Smooth muscle cell of the umbilical artery (primary cell): ENCODE measurements at places on chromosomes 3 and 15. TPM values are rescaled to one million over a fixed set of nuclear protein-coding genes. Genes with fewer than 3 reads are reported as not detected.

Gene CORO2B
- total RNA-seq: 1.8 and 11.9 TPM in 2 replicates

Gene TMEM212
- total RNA-seq: not detected in 2 replicates

Gene CFAP92
- under 0.01 and 0.05 TPM in 2 replicates for total RNA-seq

Gene OIP5
- 0.59 and 2.1 TPM in 2 replicates for total RNA-seq

Gene ZNF717
- total RNA-seq: 12.8 and 17.0 TPM in 2 replicates

Gene SMCO1
- not detected in 2 replicates for total RNA-seq

Gene GREM1
- total RNA-seq: 41.6 and 185 TPM in 2 replicates

Gene DNAH12
- 0.37 and 0.59 TPM in 2 replicates for total RNA-seq

Gene BTLA
- total RNA-seq: 0.42 TPM in 1 of 2 replicates, not detected in the other

Gene PEX5L
- under 0.01 and 0.51 TPM in 2 replicates for total RNA-seq

Gene SLC28A2
- total RNA-seq: not detected in 2 replicates

Gene CEP19
- total RNA-seq: 2.5 and 5.0 TPM in 2 replicates

Gene SPTSSB
- not detected in 2 replicates for total RNA-seq

Gene PPIB
- total RNA-seq: 1,167 and 1,999 TPM in 2 replicates

Gene GOLGA6B
- not detected in 2 replicates for total RNA-seq

Gene ATP13A5
- not detected in 2 replicates for total RNA-seq

Gene ARPP19
- total RNA-seq: 93.2 and 127 TPM in 2 replicates

Gene DISP2
- total RNA-seq: 0.09 and 0.30 TPM in 2 replicates

Gene VGLL3
- total RNA-seq: 19.3 and 36.5 TPM in 2 replicates

Gene C3orf85
- total RNA-seq: not detected in 2 replicates

Gene PLA2G4E
- not detected in 2 replicates for total RNA-seq

Gene PPP1R14D
- total RNA-seq: not detected in 2 replicates

Gene CELF6
- total RNA-seq: not detected in 2 replicates

Gene ANKDD1A
- 2.7 and 4.8 TPM in 2 replicates for total RNA-seq
